ENCODE measurements at places on chromosomes 1 and 21. TPM values are rescaled to one million over a fixed set of nuclear protein-coding genes. Genes with fewer than 3 reads are reported as not detected.

The CFAP57 gene
- polyA plus RNA-seq = not detected

The ZMYM4 gene
- 26.2 TPM for polyA plus RNA-seq

The BGLAP gene
- not detected for polyA plus RNA-seq

The PLXNA2 gene
- polyA plus RNA-seq = 1.0 TPM

The LUZP1 gene
- 32.8 TPM for polyA plus RNA-seq

The BRDT gene
- not detected for polyA plus RNA-seq

The SPATC1L gene
- 10.7 TPM for polyA plus RNA-seq

The TRPM2 gene
- polyA plus RNA-seq = 2.4 TPM

The SHISA4 gene
- polyA plus RNA-seq = 0.41 TPM

The AMPD1 gene
- polyA plus RNA-seq = not detected

The RSPO1 gene
- polyA plus RNA-seq = not detected

The ZYG11A gene
- not detected for polyA plus RNA-seq

The RAB42 gene
- not detected for polyA plus RNA-seq

The TSPAN2 gene
- polyA plus RNA-seq = 7.1 TPM

The TSPAN1 gene
- not detected for polyA plus RNA-seq

The CHD5 gene
- polyA plus RNA-seq = not detected

The CELA3A gene
- not detected for polyA plus RNA-seq

The OR6Y1 gene
- polyA plus RNA-seq = not detected

The PRRX1 gene
- not detected for polyA plus RNA-seq

The TESK2 gene
- polyA plus RNA-seq = 3.1 TPM

The RYR2 gene
- polyA plus RNA-seq = 0.06 TPM

The SH2D5 gene
- not detected for polyA plus RNA-seq

The EVA1C gene
- 25.8 TPM for polyA plus RNA-seq

The RXFP4 gene
- polyA plus RNA-seq = 0.29 TPM

The TMEM39B gene
- polyA plus RNA-seq = 2.4 TPM

The RNF186 gene
- not detected for polyA plus RNA-seq

The NTNG1 gene
- not detected for polyA plus RNA-seq

The VASH2 gene
- polyA plus RNA-seq = not detected

The DPM3 gene
- 120 TPM for polyA plus RNA-seq

The MGST3 gene
- polyA plus RNA-seq = 143 TPM

The OR10Z1 gene
- polyA plus RNA-seq = not detected

The KRTAP21-2 gene
- not detected for polyA plus RNA-seq

The BARHL2 gene
- polyA plus RNA-seq = not detected

The PHLDA3 gene
- 1.0 TPM for polyA plus RNA-seq

The FOXO6 gene
- not detected for polyA plus RNA-seq

The LAMC1 gene
- not detected for polyA plus RNA-seq

The LRRC71 gene
- not detected for polyA plus RNA-seq

The NKAIN1 gene
- not detected for polyA plus RNA-seq

The F13B gene
- polyA plus RNA-seq = not detected

The SMAP2 gene
- polyA plus RNA-seq = 340 TPM

The RBM8A gene
- polyA plus RNA-seq = 192 TPM

The RAB25 gene
- 0.76 TPM for polyA plus RNA-seq

The DNALI1 gene
- 0.09 TPM for polyA plus RNA-seq

Data from CD8-positive, alpha-beta memory T cell (primary cell).